Tibial artery (tissue), 4 donors: ENCODE measurements at places on chromosomes 4 and X.

DNA sequence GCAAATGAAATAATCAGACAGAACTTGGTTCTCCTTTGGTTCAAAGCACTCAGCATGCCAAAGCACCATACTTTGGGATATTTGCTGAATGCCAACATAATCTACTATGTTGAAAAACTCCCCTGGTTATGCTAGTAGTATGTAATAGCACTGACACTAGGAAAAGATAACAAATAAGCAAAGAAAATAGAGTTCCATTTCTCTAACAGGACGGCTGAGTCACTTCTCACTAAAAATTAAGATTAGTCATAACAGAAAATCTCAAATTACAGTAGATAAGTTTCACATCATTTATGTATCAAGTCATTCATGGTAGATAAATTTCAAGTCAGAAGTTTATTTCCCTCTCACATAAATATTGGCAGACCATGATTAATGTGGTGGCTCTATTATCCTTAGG lies 17.9 kb downstream of the PDHA2 start:
- DNase-seq: no peak

DNA sequence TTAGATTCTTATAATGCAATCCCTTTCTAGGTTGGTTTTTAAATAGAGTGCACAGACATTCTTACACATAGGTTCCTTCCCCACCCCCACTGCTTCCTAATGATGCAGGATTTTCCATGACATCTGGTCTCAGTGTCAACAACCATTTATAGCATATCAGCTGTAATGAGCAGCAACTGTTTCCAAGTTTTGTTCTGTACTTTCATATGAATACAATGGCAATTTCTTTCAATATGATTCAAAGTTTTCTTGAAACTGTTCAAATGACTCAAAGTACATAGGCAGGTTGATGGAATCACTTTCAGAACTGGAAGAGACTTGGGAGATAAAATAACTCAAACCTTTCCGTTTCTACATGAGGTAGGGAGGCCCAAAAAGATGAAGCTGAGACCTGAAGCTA lies 220.7 kb downstream of the CAMK2D start:
- DNase-seq: no peak

DNA sequence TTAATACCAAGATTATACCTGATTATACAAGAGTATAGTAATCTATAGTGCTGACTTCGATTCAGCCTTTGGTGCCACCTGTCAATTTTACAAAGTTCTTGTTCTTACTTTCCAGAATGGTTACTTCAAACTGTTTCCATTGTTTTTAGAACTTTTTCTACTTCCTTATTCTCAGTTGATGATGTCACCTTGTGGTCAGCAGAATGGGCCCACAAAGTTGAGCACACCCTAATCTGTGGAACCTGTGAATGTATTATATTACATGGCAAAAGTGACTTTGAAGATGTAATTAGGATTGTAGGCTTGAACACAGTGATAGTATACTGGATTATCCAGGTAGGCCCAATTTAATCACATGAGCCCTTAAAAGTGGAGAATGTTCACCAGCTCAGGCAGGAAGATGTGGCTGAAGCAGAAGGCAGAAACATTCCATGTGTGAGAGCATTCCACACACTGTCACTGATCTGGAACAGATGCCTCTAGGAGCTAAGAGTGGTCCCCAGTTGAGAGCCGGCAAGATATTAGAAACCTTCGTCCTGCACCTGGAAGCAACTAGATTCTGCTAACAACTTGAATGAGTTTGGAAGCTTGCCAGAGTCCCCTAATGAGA lies 6.3 kb upstream of the SGMS2 start:
- DNase-seq: no peak

GRCh38 chr4:33696586-33696985 lies 2547.7 kb downstream of the ARAP2 start:
- no peak for DNase-seq

GRCh38 chrX:124820738-124821137 lies 474.4 kb downstream of the SH2D1A start:
- no peak for DNase-seq

GRCh38 chr4:25792200-25792791 lies 70.5 kb downstream of the SEL1L3 start:
- no peak for DNase-seq

DNA sequence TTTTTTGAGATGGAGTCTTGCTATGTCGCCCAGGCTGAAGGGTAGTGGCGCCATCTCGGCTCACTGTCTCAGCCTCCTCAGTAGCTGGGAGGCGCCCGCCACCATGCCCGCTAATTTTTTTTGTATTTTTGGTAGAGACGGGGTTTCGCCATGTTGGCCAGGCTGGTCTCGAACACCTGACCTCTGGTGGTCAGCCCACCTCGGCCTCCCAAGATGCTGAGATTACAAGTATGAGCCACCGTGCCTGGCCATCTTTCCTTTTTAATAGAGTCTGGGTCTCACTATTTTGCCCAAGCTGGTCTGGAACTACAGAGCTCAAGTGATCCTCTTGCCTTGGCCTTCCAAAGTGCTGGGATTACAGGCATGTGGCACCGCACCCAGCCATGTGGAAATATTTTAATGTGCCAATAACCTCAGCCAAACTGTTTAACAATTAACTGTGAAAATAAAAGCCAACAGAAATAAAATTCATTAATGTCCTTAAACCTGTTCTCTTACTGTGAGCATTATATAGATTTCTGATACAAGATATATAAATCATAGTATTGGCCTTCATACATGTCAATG lies 16.3 kb downstream of the PDS5A start:
- DNase-seq: no peak

DNA sequence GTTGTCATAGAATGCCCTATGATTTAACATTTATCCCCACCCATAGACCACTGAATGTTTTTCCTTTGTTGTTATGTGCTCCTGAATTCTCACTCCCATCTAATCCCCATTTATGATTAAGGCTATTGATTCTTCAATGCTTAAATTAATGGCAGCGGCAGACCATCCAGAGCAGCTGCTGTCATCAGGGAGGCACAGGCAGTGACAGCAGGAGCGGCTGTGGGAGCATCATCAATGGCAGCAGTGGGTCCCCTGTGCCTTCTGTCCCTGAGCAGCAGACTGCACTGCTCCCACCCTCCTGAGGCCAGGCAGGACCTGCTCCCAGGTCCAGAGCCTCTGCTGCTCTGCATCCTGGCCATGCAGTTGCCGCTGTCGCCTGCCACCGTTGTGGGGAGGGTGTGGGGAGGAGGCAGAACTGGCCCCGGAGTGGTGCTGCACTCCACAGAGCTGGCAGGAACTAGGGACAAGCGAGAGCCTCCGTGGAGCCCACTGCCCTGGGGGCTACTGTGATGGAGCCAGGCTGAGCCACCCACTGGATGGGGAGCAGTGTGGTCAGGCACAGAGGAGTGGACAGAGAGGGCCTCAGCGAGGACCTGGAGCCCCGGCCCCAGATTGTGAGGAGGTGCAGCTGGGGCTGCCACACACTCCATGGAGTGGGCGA lies 29.0 kb downstream of the NAA11 start:
- DNase-seq: peak; percentile 54

DNA sequence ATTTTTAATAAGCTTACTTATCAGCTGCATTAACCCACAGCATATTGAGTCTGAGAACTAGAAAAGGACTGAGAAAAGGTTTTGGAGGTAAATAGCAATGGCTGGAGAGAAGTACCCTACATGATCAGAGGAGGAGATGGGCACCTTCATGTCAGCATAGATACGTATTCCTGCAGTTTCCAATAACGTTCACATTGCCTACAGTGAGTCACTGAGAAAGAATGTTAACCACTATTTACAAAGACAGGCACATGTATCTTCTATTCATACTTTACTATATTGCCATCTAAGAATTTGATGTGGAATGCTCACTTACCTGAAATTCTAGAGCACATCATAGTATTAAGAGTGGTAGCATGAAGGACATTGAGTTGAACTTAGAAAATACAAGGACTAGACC lies 92.5 kb downstream of the TLL1 start:
- no peak for DNase-seq

- no peak for DNase-seq
Observed at GRCh38 chr4:142809559-142809958, 36.5 kb downstream of the INPP4B start.

GRCh38 chrX:9829308-9830267 lies 43.4 kb downstream of the SHROOM2 start:
- no peak for DNase-seq

GRCh38 chrX:16771483-16772398 lies 14.5 kb upstream of the TXLNG start:
- no peak for DNase-seq

DNA sequence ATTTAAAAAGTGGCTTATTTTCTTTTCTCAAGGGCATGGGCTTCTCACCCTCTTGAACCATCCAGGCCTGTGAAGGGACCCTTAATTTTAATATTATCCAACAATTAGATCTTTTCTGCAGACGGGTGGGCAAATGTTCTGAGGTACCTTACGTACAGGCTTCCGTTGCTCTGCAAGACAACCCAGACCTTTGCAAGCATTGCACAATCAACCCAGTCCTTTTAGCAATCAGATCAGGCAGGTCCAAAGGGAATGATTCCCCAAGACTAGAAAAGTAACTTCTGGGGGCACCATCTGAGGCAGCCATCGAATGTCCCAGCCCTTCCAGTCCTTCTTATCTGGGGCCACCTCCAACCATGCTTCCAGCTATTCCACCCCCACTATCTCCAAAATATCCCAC lies 67.3 kb upstream of the TACR3 start:
- no peak for DNase-seq

DNA sequence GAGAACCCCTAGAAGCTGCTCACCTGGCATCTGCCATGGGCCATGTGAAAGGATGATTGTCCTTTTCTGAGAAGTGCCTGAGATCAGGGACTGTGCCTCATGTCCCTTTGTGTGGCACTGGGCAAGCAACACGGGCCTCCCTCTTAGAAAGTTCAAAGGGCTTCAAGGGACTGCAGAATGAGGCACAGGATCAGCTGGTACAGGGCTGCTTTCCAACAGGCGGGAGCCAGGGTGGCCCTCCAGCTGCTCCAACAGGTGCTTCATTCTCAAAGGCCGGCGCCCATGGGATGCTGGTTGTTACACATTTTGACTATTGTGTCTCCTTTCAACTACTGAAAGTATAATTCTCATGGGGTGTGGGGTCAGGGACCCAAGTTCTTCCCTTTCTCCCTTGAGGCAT lies 114.7 kb downstream of the ENPP6 start:
- DNase-seq: no peak

DNA sequence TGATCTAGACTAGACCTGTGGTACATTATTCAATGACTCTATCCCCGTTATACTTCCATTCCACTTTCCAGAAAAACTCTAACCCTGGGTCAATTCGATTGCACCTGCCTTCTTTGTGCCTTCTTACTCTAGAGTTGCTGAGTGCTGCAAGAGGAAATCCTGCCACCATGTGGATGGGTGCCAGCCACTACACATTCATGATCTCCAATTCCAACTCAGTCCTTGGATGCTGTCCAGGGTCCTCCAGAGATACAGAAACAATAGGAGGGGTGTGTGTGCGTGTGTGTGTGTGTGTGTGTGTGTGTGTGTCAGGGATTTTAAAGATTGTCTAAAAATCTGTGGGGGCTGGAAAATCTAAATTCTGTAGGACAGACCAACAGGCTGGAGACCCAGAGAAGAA lies 42.9 kb upstream of the INTS6L start:
- peak; percentile 30 for DNase-seq

- DNase-seq: no peak
Observed at GRCh38 chr4:74304095-74304625, 4.1 kb upstream of the EPGN start.

DNA sequence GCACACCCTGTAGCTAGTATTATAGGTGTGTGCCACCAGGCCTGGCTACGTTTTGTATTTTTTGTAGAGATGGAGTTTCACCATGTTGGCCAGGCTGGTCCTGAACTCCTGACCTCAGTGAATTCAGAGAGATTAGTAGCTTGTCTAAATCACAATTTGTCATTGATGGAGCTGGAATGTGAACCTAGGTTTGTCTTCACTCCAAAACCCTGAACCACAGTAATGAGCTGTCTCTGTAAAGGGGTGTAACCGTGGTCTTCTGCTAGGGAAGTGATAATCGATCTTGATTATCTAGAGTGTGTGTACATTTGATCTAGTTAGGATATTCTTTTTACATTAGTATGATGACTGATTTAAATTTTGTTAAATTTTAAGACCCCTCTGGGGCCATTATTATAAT lies 8.3 kb downstream of the ARHGAP10 start:
- DNase-seq: no peak

DNA sequence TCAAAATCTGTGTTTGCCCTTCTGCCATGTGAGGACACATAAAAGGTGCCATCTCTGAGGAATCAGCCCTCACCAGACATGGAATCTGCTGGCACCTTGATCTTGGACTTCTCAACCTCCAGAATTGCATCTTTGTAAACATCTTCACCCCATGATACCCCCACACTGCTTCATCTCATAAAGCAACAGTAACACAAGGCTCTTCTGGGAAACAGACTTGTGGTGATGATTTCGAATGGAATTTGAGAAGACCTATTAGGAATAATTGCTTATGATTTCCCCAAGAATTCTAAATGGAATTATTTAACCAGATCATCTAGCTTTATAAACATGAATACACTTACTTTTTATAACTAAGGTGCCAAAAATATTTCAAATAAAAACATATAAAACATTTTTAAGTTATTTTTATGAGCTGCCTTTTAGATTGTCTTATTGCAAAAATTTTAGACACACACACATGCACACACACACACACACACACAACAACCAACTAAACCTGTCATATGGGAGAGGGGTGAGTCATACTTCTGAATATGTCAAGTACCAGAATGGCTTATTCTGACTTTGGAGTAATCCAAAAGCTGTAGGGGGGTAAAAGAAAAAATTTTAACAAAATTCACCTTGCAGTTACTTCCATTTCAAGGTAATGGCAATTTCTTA lies 82.0 kb downstream of the USP46 start:
- no peak for DNase-seq

DNA sequence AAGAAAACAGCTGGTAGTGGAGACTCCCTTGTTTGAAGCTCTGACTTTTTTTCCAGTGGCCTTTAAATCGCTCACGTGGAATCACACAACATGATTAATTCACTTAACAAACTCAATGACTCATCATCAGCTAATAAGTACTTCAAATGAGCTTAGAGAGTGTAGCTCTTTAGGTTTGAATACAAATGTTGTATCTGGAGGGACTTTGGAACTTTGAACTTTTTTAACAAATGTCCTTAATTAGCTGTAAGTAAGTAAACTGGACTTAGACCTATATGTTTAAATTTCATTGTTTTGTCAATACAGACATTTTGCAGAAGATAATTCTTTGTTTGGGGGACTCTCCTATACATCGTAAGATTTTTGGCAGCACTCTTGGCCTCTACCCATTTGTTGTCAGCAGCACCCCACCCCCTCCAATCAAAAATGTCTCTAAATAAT lies 581.1 kb downstream of the SPRY1 start:
- no peak for DNase-seq

- DNase-seq: no peak
Observed at GRCh38 chrX:120775959-120776358, 99.7 kb downstream of the CT47B1 start.

DNA sequence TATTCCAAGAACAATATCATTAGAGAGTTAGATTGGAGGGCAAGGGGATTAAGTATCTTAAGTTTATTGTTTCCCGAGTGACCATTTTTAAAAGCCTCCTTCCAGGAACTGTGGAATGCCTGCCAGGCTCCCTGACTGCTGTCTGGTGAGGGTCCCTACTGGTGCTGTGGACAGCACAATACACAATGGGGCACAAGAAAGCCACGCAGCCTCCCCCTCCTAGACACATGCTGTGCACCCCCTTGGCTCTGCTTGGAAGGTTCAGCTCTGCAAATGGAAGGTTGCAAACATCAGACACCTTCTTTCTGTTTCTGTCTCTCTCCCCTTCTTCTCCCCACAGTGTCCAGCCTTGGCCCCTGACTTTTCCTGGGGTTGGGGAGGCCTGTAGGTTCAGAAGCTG lies 153.2 kb downstream of the SHROOM3 start:
- DNase-seq: no peak
